Naive B cell (primary cell): ENCODE measurements at places on chromosomes 16 and 17. TPM values are rescaled to one million over a fixed set of nuclear protein-coding genes. Genes with fewer than 3 reads are reported as not detected.

DNA sequence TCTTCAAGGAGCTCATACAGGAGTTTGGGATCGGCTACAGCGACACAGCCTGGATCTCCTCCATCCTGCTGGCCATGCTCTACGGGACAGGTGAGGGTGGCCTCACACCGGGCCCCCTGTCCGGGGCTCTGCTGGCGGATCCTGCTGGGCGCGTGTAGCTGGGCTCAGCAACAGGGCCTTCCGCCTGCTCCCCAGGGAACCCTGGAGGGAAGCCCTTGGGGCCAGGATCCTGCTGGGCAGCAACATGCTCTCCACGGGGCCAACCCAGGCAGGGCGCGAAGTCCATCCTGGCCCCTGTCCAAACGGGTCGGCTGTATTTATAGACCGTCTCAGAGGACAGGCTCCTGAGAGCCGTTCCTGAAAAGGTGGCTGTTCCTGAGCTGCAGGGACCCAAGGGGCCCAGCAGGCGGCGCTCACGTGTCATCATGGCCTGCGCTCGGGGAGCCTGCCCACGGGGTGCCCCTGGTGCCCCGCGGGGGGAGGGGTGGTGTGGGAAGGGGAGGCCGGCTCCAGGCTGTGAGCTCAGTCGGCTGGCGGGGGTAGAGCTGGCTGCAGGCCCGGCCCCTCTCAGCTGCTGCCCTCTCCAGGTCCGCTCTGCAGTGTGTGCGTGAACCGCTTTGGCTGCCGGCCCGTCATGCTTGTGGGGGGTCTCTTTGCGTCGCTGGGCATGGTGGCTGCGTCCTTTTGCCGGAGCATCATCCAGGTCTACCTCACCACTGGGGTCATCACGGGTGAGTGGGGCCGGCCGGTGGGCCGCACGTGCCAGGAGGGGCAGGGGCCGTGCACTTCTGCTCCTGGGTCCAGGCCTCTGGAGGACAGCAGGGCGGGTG is 7.5 kb downstream of the SLC16A3 start:
- H3K27ac ChIP-seq: no peak overlapping the region
- H3K36me3 ChIP-seq: no peaks in the 10 kb centered on the region
- H3K4me3 ChIP-seq: no peak overlapping the region
- H3K27me3 ChIP-seq: no peaks in the 10 kb centered on the region

- no peak overlapping the region for H3K27ac ChIP-seq
- DNase-seq: no peak
- H3K27me3 ChIP-seq: peaks cover 11% of the 10 kb centered on the region
- H3K4me1 ChIP-seq: no peaks in the 10 kb centered on the region
- no peak overlapping the region for H3K4me3 ChIP-seq
Observed at GRCh38 chr17:13634021-13634420, 32.3 kb upstream of the HS3ST3A1 start.

The C17orf75 gene
- polyA plus RNA-seq: 12.2 TPM

The SPN gene
- not detected for polyA plus RNA-seq

The LRRC75A gene
- polyA plus RNA-seq: 0.21 TPM

DNA sequence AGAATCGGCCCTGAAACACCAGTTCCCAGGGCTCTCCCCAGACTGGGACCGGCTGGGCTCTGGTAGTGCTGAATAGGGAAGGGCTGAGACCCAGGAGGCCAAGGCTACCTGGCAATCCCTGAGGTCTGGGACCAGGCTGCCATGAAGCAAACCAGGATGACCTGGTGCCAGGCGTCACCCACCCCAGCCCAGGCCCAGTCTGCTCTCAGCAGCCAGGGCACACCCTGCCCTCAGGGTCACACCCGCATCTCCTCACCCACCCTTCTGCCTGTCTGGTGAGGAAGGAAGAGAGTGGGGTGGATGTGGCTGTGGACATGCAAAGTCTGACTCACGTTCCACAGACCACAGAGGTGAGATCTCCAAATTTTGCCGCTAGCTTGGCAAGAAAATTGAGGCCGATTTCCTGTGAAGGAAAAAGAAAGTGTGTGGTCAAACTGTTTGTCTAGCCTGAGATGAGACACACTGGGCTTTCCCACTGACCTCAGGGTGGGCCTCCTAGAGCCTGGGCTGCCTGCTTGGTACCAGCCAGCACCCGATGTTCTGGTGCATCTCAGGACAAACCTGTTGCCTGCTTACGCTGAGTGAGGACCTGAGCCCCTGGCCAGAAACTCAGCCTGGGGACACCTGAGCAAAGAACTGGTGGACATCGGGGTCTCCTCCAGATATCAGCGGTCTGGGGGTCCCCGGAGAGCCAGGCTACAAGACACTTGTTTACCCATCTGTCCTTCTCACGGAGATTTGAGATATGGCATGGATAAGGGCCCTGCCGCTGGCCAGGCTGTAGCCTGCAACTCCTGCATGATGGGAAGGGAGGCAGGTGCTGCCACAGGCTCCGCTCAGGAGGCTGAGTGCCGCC is 6.3 kb upstream of the RAB37 start:
- no peak overlapping the region for H3K4me3 ChIP-seq
- DNase-seq: no peak
- H3K27ac ChIP-seq: no peak overlapping the region
- H3K4me1 ChIP-seq: peaks cover 6% of the 10 kb centered on the region

The KCNAB3 gene
- polyA plus RNA-seq: not detected

DNA sequence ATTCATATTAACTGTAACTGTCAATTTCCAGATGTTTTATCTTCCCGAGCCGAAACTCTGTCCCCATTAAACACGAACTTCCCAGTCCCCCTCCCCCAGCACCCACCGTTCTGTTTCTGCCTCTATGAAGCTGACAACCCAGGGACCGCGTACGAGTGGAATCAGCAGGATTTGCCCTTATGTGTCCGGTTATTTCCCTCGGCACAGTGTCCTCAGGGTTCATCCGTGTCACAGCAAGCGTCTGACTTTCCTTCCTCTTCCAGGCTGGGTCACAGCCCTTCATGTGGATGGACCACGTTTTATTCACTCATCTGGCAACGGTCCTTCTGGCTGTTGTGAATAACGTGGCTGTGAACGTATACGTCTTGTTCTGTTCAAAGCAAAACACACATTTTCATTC is 31.3 kb downstream of the METRNL start:
- H3K27me3 ChIP-seq: peaks cover 31% of the 10 kb centered on the region
- H3K4me3 ChIP-seq: no peak overlapping the region
- H3K27ac ChIP-seq: no peak overlapping the region
- DNase-seq: no peak
- no peaks in the 10 kb centered on the region for H3K4me1 ChIP-seq
- no peaks in the 10 kb centered on the region for H3K36me3 ChIP-seq

DNA sequence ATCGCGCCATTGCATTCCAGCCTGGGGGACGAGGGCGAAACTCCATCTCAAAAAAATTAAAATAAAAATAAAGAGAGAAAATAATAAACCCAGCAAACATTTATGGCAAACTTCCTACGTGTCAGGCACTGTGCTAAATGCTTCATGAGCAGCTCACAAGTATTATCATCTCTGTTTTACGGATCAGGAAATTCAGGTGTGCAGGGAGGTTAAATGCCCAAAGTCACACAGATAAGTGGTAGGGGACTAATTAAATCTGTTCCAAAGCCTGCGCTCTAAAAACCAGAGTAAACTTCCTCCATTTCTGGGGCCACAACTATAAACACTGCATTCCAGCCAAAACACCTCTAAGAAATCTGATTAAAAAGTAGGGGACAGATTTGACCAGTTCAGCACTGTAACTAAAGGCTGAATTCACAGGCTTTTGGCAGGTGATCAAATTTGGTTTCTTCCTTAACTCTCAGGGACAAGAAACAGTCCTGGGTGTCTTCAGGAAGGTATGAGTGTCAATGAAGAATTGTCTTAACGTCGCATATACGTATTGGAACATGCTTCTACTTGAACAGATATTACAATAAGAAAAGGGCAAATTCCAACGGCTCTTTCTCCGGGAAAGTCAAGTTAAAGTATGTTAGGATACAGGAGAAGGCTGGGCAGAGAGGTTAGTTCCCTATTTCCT is 996 bp downstream of the STRADA start:
- no peaks in the 10 kb centered on the region for H3K36me3 ChIP-seq
- H3K27me3 ChIP-seq: no peaks in the 10 kb centered on the region
- peak overlapping the region; percentile 96 for H3K27ac ChIP-seq
- H3K4me1 ChIP-seq: peaks cover 31% of the 10 kb centered on the region
- no peak for DNase-seq

GRCh38 chr16:22070361-22071330 is 21.7 kb upstream of the VWA3A start:
- H3K4me1 ChIP-seq: no peaks in the 10 kb centered on the region
- peaks cover 8% of the 10 kb centered on the region for H3K36me3 ChIP-seq
- H3K4me3 ChIP-seq: no peak overlapping the region
- no peak for DNase-seq
- H3K27ac ChIP-seq: no peak overlapping the region
- no peaks in the 10 kb centered on the region for H3K27me3 ChIP-seq

DNA sequence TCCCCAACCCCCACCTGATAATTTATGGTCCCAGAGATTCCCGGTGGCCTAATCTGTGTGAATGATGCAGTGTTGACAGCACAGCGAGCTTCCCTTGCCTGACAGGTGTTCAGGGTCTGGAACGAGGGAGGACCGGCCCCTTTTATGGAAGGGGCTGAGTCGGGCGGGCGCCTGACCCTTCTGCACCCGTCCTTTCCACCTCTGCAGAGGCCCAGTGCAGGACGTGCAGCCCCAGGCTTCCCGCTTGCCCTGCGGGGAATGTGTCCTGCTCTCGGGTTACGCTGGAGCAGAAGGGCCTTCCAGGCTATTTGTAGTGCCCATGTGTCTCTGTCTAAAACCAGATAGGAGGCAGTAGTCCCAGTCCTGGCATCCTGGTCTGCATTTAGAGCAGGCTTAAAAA is 16.2 kb downstream of the SMTNL2 start:
- DNase-seq: no peak
- no peak overlapping the region for H3K4me3 ChIP-seq
- no peaks in the 10 kb centered on the region for H3K4me1 ChIP-seq
- peaks cover 37% of the 10 kb centered on the region for H3K27me3 ChIP-seq

- H3K27ac ChIP-seq: no peak overlapping the region
- no peaks in the 10 kb centered on the region for H3K36me3 ChIP-seq
- H3K27me3 ChIP-seq: no peaks in the 10 kb centered on the region
- no peak overlapping the region for H3K4me3 ChIP-seq
- DNase-seq: no peak
Observed at GRCh38 chr17:29112771-29113295, 67.4 kb downstream of the MYO18A start.

DNA sequence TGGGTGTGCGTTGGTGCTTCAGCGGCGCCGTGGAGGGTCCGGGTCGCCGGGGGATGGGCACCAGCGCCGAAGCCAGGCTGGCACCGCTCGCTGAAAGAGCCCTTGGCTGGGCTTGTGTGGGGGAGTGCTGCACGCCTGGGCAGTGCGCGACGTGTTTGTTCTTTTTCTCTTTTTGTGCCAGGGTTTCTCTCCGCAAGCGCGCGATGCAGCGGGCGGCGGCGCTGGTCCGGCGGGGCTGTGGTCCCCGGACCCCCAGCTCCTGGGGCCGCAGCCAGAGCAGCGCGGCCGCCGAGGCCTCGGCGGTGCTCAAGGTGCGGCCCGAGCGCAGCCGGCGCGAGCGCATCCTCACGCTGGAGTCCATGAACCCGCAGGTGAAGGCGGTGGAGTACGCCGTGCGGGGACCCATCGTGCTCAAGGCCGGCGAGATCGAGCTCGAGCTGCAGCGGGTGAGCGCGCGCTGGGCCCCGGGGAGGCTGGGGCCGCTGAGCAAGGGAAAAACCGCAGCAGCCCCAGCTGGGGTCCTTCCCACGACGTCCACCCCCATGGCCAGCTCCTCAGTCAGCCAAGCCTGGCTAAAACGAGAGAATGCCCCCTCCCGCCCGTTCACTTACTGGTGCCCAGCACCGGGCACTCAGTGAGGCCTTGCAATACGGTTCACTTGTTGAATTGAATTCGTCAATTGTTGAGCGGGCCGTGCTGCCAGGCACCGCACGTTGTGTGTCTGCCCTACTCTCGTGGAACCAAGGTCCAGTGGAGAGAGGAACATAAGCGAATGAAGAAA is 541 bp downstream of the GPT2 start:
- peaks cover 9% of the 10 kb centered on the region for H3K4me1 ChIP-seq
- H3K36me3 ChIP-seq: no peaks in the 10 kb centered on the region
- peaks cover 16% of the 10 kb centered on the region for H3K27me3 ChIP-seq
- no peak overlapping the region for H3K27ac ChIP-seq
- H3K4me3 ChIP-seq: peak overlapping the region; percentile 90

DNA sequence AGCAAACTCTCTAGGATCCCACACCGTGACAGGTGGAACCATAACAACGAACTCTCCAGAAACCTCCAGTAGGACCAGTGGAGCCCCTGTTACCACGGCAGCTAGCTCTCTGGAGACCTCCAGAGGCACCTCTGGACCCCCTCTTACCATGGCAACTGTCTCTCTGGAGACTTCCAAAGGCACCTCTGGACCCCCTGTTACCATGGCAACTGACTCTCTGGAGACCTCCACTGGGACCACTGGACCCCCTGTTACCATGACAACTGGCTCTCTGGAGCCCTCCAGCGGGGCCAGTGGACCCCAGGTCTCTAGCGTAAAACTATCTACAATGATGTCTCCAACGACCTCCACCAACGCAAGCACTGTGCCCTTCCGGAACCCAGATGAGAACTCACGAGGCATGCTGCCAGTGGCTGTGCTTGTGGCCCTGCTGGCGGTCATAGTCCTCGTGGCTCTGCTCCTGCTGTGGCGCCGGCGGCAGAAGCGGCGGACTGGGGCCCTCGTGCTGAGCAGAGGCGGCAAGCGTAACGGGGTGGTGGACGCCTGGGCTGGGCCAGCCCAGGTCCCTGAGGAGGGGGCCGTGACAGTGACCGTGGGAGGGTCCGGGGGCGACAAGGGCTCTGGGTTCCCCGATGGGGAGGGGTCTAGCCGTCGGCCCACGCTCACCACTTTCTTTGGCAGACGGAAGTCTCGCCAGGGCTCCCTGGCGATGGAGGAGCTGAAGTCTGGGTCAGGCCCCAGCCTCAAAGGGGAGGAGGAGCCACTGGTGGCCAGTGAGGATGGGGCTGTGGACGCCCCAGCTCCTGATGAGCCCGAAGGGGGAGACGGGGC is 1.3 kb downstream of the SPN start:
- peak; percentile 61 for DNase-seq
- H3K27ac ChIP-seq: peak overlapping the region; percentile 95
- no peaks in the 10 kb centered on the region for H3K36me3 ChIP-seq

The TBC1D24 gene
- 2.1 TPM for polyA plus RNA-seq

The ABCA10 gene
- polyA plus RNA-seq: not detected

The ABCC12 gene
- polyA plus RNA-seq: not detected

GRCh38 chr17:65181237-65182061 is 44.3 kb downstream of the RGS9 start:
- H3K27me3 ChIP-seq: no peaks in the 10 kb centered on the region
- H3K4me3 ChIP-seq: no peak overlapping the region
- DNase-seq: no peak
- H3K27ac ChIP-seq: no peak overlapping the region
- peaks cover 9% of the 10 kb centered on the region for H3K36me3 ChIP-seq

- peaks cover 40% of the 10 kb centered on the region for H3K4me1 ChIP-seq
- H3K36me3 ChIP-seq: no peaks in the 10 kb centered on the region
- H3K27me3 ChIP-seq: no peaks in the 10 kb centered on the region
- H3K27ac ChIP-seq: no peak overlapping the region
Observed at GRCh38 chr16:85856585-85856984, 42.4 kb upstream of the IRF8 start.

- DNase-seq: no peak
- peaks cover 23% of the 10 kb centered on the region for H3K36me3 ChIP-seq
- peaks cover 42% of the 10 kb centered on the region for H3K4me1 ChIP-seq
Observed at GRCh38 chr16:56941092-56941491, 9.2 kb downstream of the HERPUD1 start.

The KRT15 gene
- polyA plus RNA-seq: not detected

- DNase-seq: no peak
- H3K27me3 ChIP-seq: no peaks in the 10 kb centered on the region
- H3K4me1 ChIP-seq: no peaks in the 10 kb centered on the region
- no peak overlapping the region for H3K27ac ChIP-seq
- H3K36me3 ChIP-seq: peaks cover 23% of the 10 kb centered on the region
Observed at GRCh38 chr16:69693916-69694315, 32.4 kb downstream of the NQO1 start.

- peak overlapping the region; percentile 0 for H3K27ac ChIP-seq
- no peaks in the 10 kb centered on the region for H3K36me3 ChIP-seq
- peak overlapping the region; percentile 83 for H3K4me3 ChIP-seq
Observed at GRCh38 chr17:59627770-59628171, 8.1 kb downstream of the CLTC start.
